ENCODE measurements at places on chromosomes 3 and 15. TPM values are rescaled to one million over a fixed set of nuclear protein-coding genes. Genes with fewer than 3 reads are reported as not detected.

The ATP8B4 gene
- total RNA-seq, result 2.7 TPM

The SOX14 gene
- total RNA-seq, result not detected

The GRAMD2A gene
- total RNA-seq, result 0.43 TPM

The SCN11A gene
- 0.81 TPM for total RNA-seq

The LTF gene
- total RNA-seq, result not detected

Measured in neural progenitor cell (in vitro differentiated cells).